SK-N-SH treated with all-trans-retinoic acid at 6 μM for 48 hours (cell line): ENCODE measurements at places on chromosomes 16 and 17.

- no peak for ATAC-seq
Observed at GRCh38 chr16:79101491-79101890, 499.0 kb downstream of the MAF start.

DNA sequence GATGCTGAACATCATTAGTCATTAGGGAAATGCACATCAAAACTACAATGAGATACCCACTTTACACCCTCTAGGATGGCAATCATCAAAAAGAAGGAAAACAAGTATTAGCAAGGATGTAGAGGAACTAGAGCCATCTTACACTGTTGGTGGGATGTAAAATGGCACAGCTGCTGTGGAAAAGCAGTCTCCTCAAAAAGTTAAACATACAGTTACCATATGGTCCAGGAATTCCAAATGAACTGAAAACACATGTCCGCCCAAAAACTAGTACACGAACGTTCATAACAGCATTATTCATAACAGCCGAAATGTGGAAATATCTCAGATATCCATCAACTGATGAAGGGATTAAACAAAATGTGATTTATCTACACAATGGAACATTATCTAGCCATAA is 7.0 kb downstream of the FBF1 start:
- ATAC-seq: no peak

DNA sequence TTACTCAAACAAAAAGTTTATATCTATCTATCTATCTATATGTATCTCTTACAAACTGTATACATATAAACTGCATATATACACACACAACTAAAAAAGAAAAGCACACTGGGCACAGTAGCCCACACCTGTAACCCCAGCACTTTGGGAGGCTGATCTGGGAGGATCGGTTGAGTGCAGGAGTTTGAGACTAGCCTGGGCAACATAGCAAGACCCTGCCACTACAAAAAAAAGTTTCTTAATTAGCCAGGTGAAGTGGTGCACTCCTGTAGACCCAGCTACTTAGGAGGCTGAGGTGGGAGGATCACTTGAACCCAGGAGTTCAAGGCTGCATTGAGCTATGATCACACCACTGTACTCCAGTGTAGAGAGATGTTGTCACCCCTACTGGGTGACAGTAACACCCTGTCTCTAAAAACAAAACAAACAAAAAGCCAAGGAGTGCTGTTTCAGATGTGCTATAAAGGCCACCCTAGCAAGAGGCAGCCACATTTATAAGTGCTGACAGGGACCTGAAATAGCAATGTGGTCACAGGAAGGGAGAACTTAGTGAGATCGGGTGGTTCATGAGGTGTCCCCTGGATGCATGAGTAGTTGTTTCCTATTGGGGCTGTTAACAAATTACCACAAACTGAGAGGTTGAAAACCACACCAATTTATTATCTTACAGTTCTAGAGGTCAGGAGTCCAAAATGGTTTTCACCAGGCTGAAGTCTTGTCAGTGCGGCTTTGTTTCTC is 4.8 kb downstream of the CD2BP2 start:
- no peak for ATAC-seq

GRCh38 chr17:67569015-67569451 is 148.7 kb upstream of the NOL11 start:
- ATAC-seq: no peak

DNA sequence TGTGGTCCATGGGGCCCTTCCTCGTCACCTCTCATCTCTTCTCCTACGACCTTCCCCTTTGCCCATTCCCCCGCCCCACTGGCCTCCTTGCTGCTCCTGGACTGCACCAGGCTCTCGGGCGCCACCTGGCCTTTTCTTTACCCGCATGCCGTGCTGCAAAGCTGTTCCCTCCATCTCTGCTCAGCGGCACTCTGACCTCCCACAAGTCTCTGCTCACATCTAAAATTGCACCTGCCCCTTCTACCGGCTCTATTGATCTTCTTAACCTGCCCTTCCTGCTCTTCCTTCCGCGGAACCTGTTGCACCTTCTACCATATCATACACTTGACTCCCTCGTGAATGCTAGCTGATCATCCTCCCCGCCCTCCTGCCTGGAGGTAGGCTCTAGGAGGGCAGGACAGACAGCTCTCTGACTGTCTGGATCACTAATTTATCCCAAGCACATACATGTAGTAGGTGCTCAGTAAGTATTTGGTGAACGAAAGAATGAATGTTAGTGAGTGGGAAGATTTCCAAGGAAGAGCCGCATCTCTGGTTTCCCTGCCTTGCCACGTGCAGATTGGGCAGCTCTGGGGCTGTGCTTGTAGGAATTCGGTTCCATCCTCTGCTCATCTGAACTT is 17.3 kb downstream of the DNAH17 start:
- ATAC-seq: no peak
